ENCODE measurements at places on chromosomes 4 and X.
A peak's percentile ranks its signal among the peaks of the same experiment; 100 is the strongest.

- DNase-seq: peak; percentile 25
These were observed 316.2 kb downstream of the GPAT3 start for GRCh38 chr4:83852085-83852451.

DNA sequence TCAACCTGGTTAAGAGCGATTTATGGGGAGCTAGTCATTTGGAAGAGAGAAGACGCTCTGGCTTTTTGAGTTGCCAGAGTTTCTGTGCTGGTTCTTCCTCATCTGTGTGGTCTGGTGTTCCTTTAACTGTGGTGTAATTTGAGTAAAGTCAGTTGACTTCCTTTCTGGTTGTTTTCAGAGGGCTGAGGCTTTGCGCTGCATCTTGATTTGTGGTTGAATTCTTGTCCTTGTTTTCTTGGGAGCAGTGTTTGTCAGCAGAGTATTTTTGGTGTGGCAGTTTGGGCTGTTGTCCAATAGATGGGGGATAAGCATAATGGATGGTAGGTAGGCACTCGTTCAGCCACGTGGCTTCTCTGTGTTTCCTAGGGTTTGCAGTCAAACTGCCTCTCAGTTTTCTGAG lies 2143.2 kb upstream of the TENM3 start:
- DNase-seq: no peak

- DNase-seq: no peak
These were observed 655.7 kb upstream of the INTU start for GRCh38 chr4:126976850-126977632.

GRCh38 chr4:43189741-43190140 lies 297.2 kb downstream of the GRXCR1 start:
- DNase-seq: no peak

GRCh38 chr4:10006231-10006600 lies 15.1 kb downstream of the SLC2A9 start:
- DNase-seq: peak; percentile 64

DNA sequence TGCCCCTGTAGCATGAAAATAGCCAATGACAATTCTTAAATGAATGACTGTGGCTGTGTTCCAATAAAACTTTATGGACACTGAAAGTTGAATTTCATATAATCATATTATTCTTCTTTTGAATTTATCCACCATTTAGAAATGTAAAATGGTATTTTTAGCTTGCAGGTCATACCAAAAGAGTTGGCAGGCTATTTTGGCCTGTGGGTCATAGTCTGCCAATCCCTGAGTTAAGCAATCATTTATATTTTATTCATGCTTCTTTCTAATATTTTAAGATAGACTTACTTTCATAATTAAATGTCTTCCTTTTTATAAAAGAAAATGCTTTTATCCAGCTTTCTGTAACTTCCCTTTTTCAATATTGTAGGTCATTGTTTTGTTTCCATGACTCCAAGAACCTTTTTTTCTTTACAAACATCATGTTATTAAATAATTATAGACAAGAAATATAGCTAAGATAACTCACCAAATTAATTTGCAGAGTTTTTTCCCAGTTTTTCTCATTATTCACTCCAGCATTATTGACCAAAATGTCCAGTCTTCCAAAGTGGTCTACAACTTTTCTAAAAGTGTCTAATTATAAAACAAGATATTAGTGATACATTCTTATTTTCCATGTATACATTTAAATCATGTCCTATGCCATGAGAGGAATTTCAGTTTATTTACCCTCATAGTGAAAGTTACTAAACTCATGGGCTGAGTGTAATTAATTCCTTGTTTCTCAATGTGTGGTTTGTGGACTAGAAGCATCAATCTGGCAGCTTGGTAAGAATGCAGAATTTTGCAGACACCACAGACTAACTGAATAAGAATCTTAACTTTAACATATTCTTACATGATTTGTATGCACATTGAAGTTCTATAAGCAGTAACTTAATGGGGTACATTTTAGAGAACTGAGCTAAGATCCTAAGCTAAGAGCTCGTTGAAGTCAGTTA lies 4.5 kb downstream of the HPGD start:
- no peak for DNase-seq

DNA sequence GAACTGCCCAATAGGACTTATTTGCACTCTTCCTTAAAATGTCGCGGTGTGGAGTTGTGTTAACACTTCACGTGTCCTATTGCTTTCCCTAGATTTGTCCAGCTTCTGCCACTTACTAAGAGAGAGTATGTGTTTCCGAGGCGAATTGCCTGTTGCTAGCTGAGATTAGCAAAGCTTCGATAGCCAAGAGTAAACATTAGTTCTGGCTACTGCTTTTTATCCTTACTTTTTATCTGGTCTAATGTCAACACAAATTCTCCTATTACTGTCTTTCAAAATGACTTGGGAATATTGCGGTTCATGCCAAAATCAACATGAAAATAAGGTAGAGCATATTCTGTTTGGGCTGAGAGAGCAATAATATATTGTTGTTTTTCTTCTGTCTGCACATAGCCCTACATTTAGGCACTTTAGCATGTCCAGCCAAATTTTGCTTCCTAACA lies 90.4 kb upstream of the VEGFC start:
- no peak for DNase-seq

DNA sequence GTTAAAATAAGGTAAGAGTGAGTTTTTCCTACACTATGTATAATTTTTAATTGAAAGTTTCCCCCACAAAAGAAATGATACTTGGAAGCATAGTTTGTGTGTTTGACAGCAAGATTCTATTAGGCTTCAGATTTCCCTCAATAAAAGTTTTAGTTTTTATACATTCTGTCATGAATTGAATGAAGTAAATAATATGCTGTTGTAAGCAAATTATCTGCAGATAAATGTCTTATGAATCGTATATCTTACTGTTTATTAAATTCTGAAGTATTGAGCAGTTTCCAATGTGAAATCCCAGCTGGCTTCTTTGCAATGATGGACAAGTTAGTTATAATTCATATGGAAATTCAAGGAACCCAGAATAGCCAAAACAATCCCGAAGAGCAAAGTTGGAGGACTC lies 33.5 kb downstream of the RS1 start:
- no peak for DNase-seq

DNA sequence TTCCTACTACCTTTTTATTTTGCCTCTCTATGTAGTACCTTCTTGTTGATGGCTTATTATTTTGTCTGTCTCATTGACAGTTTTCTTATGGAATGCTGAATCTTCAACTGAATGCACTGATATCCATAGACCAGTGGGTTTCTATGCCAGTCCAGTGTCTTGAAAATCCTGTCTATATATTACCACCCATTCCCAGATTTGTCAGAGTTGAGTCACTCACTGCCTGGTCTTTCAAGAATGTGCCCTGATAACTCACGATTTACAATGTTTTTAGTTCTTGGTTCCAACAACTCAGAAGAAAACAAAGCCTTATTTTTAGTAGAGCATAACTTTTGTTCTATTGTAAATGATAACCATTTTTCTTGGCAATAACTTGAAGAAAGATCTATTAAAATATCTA lies 606.0 kb upstream of the PITX2 start:
- DNase-seq: no peak

DNA sequence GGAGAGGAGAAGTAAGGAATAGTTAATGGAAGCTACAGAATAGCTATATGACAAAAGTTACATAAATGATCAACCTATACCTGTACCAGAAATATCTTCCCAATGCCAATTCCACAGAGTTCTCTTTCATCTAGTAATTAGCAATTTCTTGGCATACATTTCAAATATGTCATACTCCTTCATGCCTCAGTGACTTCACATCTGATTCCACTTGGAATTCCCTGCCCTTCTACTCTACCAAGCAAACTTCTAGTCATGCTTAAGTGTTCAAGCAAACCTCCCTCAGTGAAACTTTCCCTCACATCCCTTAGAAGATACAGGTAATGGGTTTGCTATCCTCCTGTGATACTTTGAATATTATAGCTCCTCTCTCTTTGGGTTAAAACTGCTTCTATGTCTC lies 127.1 kb downstream of the KLHL13 start:
- DNase-seq: no peak

- no peak for DNase-seq
These were observed 108.6 kb downstream of the APOOL start for GRCh38 chrX:85112293-85112692.

DNA sequence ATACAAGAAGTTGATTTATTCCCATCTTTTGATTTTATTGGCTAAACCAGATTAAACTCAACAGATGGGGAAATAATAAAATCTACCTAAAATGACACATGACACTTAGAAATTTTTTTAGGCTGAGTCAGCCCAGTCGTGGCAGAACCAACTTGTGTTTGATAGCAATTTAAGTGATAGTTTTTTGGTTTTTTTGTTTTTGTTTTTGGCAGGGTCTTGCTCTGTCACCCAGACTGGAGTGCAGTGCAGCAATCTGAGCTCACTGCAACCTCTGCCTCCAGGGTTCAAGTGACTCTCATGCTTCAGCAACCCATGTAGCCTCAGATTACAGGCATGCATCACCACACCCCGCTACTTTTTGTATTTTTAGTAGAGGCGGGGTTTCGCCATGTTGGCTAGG lies 370.3 kb upstream of the NOCT start:
- no peak for DNase-seq

- DNase-seq: no peak
These were observed 80.7 kb downstream of the FHIP1A start for GRCh38 chr4:151489462-151490203.
